Activated gamma-delta T cell treated with anti-CD3 and anti-CD28 coated beads, Interleukin-2, amount 50 U/mL, for 16 hours (primary cell): ENCODE measurements at places on chromosomes 12 and 14.

GRCh38 chr14:23259426-23259825 lies 21.7 kb downstream of the RNF212B start:
- no peak for DNase-seq

DNA sequence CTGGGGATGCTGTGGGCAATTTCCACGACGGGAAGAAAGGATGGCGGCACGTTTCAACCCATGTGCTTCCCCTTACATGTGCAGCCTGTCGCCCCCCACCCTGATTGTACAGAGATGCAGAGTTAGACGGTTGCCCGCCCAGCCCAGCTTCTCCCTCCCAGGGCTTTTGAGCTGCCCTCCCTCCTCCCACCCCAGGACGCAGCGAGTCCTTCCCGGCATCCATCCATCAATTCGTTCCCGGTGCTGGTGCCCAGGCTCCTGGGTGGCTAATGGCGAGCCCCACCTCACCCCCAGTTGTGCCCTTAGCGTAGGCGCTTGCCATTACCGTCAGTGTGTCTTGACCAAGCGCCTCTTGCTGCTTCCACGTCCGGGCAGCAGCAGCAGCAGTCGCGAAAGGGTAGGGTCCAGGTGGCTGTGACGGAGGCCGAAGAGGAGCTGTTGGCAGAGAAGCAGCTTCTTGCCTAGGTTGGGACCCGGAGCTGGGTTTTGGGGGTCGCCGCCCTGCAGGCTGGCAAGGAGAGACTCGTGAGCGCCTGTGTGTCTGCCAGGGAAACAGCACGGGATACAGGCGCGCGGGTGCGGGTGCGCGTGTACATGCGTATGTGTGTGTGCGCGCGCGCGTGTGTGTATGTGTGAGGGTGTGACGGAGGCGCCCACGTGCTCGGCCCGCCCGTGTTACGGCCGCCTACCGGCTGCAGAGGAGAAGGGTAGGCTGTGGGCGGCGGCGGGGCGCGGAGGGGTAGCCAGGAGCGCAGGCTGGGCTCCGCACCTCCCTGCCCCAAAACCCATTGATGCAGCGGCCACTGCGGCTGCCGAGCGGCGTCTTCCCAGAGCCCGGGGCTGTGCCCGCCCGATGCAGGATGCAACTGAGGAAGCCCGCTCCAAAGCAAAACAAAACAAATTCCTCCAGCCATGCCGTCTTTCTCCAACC lies at the start of gene SLC6A15:
TSS of gene SLC6A15 (minus strand) at position 602 of the 931 bp plus-strand sequence. CDS start 20,679 bp downstream, outside the sequence.
- DNase-seq = no peak

- DNase-seq = no peak
These were observed 2.6 kb downstream of the KRT84 start for GRCh38 chr12:52382854-52383253.

- DNase-seq = no peak
These were observed 31.9 kb upstream of the RASSF8 start for GRCh38 chr12:25926536-25926935.

GRCh38 chr12:117494833-117495655 lies 133.6 kb upstream of the NOS1 start:
- no peak for DNase-seq

- no peak for DNase-seq
These were observed 54.2 kb upstream of the LRRK2 start for GRCh38 chr12:40170593-40170992.

DNA sequence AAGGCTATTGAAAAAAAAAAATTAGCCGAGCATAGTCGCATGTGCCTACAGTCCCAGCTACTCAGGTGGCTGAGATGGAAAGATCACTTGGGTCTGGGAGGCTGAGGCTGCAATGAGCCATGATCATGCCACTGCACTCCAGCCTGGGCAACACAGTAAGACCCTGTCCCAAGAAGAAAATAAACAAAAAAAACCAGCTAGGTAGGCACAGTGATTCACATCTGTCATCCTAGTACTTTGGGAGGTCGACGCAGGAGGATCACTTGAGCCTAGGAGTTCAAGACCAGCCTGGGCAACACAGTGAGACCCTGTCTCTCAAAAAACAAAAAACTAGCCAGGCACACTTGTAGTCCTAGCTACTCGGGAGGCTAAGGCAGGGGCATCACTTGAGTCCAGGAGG lies 8.2 kb downstream of the SARNP start:
- no peak for DNase-seq

DNA sequence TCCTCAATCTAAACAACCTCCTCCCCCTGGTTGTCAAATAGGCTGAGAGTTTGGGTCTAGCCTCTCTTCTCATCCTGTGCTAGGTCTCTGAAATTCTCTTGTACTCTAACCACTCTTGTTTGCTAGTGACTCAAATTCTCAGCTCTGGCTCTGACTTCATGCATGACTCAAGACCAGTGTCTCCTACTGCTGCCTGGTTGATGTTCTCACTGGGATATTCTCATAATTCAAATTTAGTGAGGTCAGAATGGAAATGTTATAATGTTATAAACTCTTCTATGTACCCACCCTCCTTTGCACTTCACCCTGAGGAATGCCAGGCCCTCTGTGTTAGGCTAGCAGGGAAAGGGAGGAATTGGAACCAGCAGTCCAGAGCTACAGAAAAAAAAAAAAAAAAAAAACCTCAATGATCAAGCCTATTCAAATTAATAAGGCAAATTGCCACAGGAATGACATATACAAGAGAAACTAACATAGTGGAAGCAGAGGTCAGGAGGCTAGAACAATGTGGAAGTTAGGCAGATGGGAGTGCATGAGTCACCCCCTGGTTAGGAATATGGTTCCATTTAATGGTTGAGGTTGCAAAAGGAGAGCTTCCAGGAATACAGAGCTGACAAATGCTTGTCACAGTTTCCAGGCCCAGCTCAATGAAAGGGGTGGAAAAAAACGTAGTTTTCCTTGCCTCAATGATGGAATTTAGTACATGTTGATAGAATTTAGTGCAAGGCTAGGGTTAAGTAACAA lies 459.5 kb downstream of the RMST start:
- no peak for DNase-seq

DNA sequence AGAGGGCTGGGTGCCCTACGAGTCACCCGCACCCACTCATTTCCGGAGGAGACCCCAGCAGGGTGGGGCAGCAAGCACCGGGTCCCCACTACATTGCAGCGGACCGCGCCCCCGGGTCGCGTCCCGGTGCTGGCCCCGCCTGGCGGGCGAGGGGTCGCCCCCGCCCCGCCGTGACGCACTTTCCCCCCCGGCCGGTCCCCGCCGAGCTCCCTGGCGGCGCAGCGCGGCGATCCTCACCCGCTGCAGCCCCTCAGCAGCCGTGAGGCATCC lies 106.1 kb downstream of the PRICKLE1 start:
- DNase-seq = no peak

GRCh38 chr12:51827925-51828818 lies 20.3 kb downstream of the FIGNL2 start:
- DNase-seq = peak; percentile 23

- no peak for DNase-seq
These were observed 25.2 kb downstream of the ACADS start for GRCh38 chr12:120750806-120751205.

DNA sequence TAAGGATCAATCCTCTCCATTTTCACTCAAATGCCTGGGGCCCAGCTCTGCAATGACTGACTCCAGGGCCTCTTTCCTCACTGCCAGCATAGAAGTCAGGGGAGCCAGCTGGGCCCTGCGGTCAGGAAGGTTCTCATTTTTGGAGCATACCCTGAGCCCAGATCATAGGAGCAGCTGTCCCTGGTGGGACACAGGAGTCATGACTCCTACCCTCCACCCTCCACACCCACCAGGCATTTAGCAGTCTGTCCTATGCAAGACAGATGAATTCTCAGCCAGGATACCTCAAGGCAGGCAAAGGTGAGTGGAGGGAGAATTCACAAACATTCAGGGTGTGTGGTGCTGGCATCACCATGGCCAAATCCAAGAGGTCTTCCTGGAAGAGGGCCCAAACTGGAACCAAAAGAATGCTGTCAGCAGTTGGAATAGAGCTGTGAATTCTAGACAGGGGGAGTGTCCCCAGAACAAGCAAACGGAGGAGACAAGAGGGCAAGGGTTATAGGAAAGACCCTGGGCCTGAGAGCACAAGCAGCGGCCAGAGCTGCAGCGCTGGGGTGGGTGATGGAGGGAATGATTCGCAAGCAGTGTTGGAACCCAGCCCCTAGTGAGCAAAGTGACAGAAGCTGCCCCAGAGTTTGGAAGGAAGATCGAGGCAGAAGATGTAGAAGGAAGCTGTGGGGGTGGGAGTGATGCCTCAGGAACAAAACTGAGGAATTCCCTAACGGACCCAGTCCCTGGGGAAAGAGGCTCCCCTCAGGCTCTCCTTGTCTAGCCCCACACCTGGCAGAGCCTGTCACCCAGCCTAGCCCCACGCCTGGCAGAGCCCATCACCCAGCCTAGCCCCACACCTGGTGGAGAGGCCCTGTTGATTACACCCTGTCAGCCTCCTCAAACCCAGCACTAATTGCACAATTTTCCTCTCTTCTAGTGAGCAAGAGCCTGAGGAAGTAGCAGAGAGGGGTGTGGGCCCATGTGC lies 4.5 kb upstream of the REM2 start:
- no peak for DNase-seq

DNA sequence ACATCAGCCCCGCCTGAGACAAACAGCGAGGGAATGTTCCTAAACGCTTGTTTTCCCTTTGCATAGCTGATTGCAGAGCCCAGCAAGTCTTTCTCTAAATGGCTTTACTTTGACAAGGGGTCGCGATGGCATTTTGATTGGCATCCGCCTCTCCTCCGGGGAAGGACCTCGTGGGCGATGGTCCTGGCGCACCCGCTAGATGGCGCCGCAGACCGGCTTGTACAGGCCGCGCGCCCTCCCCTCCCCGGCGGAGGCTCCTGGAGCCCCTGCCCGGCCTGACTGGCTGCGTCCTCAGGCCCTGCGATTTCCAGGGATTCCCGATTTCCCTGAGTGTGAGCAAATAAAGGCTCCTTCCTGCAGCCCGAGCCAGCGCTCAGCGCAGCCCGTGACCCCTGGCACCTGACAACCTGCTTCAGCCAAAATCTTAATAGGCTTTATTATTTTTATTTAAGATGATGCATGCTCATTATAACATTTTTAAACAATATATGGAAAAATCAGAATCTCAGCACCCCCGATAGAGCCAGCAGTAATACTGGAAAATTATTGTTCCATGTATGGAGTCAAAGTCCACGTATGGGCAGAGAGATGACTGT lies 468.3 kb downstream of the AACS start:
- no peak for DNase-seq

DNA sequence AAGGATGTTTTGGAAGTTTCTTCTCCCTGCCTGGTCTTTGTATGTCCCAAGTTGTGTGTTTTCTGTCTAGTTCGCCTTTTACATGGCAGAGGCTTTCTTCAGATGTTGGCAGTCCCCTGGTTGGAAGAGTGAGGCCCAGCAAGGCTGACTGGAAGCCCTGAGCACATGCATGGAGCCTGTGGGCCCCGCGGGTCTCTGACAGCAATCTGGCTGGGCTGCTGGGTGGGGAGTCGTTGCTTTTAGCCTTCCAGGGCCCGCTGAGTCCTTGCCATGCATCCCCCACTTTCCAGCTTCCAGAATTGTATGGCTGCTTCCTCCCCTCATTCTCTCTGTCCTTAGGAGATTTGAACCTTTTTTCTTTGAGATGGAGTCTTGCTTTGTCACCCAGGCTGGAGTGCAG lies 25.3 kb downstream of the ANKRD9 start:
- no peak for DNase-seq

GRCh38 chr14:88463318-88463717 lies 77.9 kb downstream of the SPATA7 start:
- no peak for DNase-seq

DNA sequence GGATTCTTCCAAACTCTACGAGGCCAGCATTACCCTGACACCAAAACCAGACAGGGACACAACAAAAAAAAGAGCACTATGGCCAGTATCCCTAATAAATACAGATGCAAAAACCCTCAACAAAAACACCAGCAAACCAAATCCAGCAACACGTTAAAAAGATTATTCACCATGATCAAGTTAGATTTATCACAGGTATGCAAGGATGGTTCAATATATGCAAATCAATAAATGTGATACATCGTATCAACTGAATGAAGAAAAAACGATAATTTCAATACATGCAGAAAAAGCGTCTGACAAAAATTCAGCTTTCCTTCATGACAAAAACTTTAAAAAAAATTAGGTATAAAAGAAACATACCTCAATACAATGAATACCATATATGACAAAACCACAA lies 99.9 kb downstream of the CEP83 start:
- DNase-seq = no peak

DNA sequence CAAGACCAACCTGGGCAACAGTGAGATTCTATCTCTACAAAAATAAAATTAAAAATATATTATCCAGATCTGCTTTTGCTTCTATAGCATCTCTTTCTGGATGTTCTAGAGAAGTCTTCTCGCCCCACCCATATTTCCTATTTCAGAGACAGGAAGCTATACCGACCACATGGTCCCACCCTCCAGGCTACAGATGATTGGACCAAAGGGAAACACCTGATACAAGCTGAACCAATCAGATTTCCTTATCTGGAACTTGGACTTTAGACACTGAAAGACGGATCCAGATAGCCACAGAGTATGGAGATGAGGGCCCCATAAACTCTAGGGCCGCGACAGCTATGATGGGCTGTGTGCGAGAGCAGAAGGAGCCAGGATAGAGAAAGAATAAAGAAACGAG lies 48.7 kb downstream of the CCDC60 start:
- DNase-seq = no peak

DNA sequence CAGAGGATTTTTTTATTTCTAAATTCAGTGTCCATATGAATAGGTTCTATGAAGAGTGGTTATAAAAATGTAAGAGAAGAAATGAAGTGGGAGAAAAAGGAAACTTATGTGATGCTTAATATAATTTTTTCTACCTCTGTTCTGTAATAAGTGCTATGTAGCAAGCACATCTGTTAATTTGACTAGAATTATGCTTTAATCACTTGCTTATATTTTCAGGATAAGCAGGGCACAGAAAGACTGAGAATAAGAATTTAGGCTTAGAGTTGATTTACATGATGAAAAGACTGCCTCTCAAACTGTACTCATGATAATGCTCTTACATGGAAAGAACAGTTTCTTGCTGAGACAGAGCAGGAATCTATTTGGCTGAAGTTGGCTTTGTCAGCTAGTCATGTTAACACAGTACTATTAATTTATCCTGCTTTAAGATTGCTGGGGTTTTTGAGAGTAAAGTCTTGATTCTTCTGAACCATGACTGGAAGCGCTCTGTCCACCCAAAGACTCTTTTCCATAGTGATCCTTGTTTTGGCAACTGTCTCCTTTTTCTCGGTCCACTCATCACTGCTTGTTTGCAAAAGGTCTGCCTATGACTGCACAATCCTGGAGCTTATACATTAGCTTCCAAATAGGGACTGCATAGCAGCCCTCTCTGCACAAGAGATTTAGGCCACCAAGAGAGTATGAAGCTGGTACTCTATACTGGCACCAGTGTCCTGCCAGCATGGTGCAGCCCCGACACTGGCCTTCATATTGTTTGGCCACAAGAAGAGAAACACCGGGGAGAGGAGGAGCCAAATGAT lies 98.8 kb downstream of the AKAP6 start:
- no peak for DNase-seq

GRCh38 chr12:66647034-66647691 lies 31.7 kb downstream of the GRIP1 start:
- no peak for DNase-seq

- no peak for DNase-seq
These were observed 95.5 kb upstream of the TMPO start for GRCh38 chr12:98419795-98420404.

GRCh38 chr14:68950111-68950510 lies 29.0 kb downstream of the ACTN1 start:
- DNase-seq = no peak
